ENCODE measurements at places on chromosomes 2 and 18.
A peak's percentile ranks its signal among the peaks of the same experiment; 100 is the strongest.

GRCh38 chr2:33246432-33246831 lies 230.0 kb upstream of the RASGRP3 start:
- DNase-seq: no peak

DNA sequence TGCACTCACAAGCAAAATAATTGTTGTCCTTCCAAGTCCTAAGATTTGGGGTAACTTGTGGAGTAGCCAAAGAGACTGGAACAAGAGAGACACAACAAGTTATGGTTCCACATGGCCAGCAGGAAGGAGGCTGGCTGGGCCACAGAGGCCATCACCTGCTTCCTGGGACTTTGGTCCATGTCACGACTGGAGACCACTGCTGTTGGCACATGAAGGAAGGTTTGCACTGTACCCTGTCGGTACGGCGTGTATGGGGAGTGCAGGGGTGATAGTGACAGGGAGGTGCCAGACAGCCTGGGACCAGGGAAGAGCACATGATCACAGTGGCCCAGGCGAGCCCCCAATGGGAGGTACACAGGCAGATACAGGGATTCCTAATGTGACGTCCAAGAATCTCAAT lies 15.5 kb downstream of the SLC66A2 start:
- DNase-seq: peak; percentile 13

- DNase-seq: no peak
Measured at GRCh38 chr2:39660612-39661236, 5.0 kb upstream of the TMEM178A start.

- DNase-seq: no peak
Measured at GRCh38 chr18:5519448-5520298, 24.1 kb downstream of the EPB41L3 start.

DNA sequence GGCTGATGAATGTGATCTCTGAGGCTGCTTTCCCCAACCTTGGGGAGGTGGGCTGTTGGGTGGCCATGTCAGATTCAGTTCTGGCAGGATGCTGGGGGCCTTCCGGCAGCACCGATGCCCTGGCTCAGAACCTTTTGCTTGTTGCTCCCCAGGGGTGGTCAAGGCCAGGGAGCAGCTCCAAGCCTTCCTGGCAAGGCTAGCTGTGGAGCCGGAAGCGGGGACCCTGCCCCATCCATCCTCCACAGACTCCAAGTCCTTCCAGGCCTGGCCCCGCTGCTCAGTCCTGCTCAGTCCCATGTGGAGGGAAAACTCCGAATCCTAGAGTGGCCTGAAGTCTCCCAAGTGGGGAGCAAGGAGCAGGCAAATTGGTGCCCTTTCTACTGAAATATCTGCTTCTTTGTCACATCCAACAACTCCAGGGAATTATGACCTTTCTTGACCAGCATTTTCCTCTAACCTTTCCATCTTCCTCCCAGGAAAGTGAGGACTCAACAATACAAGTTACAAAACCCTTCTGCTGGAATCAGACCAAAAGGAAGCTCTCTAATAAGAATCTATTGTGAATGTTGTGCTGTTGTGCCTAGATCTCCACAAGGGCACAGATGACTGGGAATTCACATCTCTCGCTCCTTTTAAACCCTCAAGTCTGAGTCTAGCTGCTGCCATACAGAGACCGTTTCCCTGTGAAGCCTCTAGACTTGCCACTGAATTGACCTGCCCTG lies 134.0 kb downstream of the MCFD2 start:
- no peak for DNase-seq

- no peak for DNase-seq
Measured at GRCh38 chr2:227447606-227448005, 24.4 kb upstream of the AGFG1 start.

DNA sequence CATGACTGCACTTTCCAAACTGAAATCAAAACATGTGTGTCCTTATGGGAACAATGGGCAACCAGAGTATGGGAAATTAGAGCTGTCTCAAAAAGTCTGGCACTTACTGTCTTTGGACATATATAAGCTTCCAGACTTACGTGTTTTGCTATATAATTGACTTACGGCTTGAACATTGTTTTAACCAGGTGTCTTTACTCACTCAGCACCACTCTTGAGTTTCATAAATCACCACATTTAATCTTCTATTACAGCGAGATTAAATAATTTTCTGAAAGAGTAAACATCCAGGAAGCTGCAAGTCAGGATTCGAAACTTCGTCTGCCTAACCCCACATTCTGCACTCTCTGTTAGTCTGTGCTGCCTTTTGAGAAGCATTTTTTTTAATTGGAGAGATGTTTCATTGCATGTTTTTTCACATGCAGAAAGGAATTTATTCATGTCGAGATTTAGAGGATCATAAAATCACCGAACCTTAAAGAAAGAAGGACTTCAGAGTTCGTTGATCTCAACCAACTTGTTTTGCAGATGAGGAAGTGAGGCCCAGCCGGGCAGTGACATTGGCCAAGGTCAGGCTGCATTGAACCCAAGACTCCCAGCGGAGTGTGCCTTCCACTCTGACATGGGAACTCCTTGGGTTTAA lies 137.3 kb downstream of the SETBP1 start:
- no peak for DNase-seq

- DNase-seq: no peak
Measured at GRCh38 chr2:69490486-69490885, 53.3 kb upstream of the NFU1 start.

- DNase-seq: peak; percentile 36
Measured at GRCh38 chr18:79599441-79599931, 80.1 kb upstream of the CTDP1 start.

GRCh38 chr2:149904352-149905175 lies 317.0 kb upstream of the MMADHC start:
- DNase-seq: no peak

DNA sequence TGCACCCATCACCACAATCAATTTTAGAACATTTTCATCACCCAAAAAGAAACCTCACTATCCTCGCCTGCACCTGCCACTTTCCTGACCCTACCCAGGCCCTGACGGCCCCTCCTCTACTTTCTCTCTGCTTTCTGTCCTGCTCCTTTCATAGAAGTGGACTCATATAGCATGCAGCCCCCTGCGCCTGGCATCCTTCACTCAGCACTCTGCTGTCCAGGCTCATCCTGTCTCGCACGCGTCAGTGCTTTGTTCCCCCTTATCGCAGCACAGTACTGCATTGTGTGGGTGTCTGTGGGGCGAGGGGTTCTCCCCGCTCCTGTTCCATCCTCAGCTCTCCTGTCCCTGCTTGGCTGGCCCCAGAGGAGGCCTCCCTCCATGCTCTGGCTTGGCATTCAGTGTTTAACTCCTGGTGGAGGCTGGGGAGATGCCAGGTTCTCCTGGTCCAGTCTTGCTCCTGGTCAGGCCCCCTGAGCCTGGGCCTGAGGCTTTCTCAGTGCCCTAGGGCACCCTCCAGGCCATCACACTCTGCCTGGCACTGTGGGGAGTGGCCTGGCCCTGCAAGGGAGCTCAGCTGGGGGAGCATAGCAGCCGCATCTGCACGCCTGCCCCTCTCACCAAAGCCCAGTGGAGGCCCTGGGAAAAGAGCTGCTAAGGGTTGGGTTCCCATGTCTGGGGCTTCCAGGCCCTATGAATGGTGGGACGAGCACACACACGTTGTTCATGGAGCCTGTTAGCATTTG lies 6.6 kb upstream of the TUBB6 start:
- no peak for DNase-seq

GRCh38 chr18:26271917-26272549 lies 45.8 kb downstream of the TAF4B start:
- no peak for DNase-seq

GRCh38 chr2:196927376-196928225 lies 1.1 kb upstream of the PGAP1 start:
- DNase-seq: no peak
